Activated CD8-positive, alpha-beta memory T cell treated with anti-CD3 and anti-CD28 coated beads for 1 hour (primary cell): ENCODE measurements at places on chromosomes 4 and X.

- DNase-seq: no peak
These were observed 1.3 kb downstream of the GALNTL6 start for GRCh38 chr4:171814545-171814944.

- DNase-seq: no peak
These were observed 270.1 kb downstream of the QDPR start for GRCh38 chr4:17241835-17242234.

GRCh38 chr4:138999666-139000065, 15.9 kb upstream of the NOCT start:
- no peak for DNase-seq

- DNase-seq: no peak
These were observed 211.4 kb downstream of the GASK1B start for GRCh38 chr4:157961229-157961990.

- DNase-seq: no peak
These were observed 230.7 kb upstream of the STK26 start for GRCh38 chrX:131792356-131792749.

DNA sequence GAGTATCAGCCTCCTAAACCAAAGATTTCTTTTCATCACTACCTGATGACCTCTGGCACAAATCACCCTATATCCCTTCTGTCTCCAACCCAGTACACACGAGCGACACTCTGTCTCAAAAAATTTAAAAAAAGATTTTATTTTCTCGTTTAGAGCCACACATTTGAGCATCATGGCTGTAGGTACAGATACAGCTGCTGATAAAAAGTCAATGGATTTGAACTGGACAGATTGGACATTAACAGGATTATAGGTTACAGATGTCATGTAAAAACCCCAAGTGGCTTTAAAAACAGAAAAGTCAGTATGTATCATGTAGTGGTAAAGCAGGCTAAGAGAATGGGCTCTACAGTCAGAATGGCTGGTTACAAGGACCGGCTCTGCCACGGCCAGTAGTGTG, 171.1 kb downstream of the SCFD2 start:
- no peak for DNase-seq

- no peak for DNase-seq
These were observed 9.9 kb upstream of the GK start for GRCh38 chrX:30643313-30643821.

DNA sequence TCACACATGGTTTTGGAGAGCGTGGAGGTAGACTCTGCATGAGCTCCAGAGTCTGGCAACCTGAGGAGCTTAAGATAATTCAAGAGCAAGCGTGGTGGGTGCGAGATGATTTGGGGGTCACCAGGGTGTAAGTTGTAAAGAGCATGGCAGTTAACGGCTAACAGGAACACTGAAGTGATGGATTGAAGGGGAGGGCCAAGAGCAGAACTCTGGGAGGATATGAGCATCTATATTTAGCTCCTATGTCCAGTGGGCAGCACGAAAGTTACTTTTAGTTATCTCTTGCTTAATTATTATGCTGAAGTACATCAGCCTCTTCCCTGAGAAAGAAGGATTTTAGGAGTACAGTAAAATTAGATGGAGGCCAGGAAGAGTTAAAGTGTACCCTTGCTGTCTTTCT, 231.9 kb upstream of the HAND2 start:
- DNase-seq: no peak

GRCh38 chrX:31606771-31607170, 534.9 kb upstream of the FTHL17 start:
- DNase-seq: no peak

DNA sequence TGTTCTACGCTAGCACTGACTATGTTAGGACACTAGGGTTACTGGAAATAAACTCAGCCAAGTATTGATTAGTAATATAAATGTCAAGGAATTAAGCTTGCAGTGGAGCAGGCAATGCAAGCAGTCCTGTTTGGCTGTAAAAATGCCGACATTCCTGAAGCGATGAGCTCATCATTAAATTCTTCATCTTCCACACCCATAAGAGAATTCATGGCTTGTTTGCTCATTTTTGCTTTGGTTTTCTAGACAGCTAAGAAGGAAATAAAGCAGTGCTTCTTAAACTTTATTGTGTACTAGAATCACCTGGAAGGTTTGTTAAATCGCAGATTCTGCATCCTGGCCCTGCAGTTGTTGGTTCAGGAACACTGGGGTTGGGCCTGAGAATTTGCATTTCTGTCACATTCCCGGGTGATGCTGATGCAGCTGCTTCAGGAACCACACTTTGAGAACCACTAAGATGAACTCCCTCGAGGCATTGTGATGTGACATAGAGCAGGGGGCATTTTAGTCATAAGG, 17.8 kb downstream of the ANXA3 start:
- no peak for DNase-seq

DNA sequence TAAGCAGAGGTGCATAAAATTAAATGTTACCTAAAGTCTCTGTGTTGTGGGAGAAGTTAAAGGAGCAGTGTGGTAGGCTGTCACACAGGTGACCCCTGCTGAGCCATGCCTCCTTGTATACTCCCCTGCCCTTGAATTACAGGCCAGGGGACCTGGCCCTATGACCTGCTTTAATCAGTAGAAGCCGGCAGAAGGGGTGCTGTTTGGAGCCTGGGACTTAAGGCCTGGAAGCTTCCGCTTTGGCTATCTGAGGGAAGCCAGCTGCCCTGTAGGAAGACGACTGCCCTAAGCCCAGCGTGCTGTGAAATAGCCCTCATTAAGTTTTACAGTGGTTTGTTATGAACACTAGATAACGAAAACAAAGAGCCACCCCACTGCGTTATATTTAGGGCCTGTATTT, 34.1 kb downstream of the SPINK2 start:
- DNase-seq: no peak

- no peak for DNase-seq
These were observed 554.5 kb downstream of the STIM2 start for GRCh38 chr4:27414887-27415731.

- DNase-seq: no peak
These were observed 20.8 kb downstream of the GAK start for GRCh38 chr4:911221-911751.

DNA sequence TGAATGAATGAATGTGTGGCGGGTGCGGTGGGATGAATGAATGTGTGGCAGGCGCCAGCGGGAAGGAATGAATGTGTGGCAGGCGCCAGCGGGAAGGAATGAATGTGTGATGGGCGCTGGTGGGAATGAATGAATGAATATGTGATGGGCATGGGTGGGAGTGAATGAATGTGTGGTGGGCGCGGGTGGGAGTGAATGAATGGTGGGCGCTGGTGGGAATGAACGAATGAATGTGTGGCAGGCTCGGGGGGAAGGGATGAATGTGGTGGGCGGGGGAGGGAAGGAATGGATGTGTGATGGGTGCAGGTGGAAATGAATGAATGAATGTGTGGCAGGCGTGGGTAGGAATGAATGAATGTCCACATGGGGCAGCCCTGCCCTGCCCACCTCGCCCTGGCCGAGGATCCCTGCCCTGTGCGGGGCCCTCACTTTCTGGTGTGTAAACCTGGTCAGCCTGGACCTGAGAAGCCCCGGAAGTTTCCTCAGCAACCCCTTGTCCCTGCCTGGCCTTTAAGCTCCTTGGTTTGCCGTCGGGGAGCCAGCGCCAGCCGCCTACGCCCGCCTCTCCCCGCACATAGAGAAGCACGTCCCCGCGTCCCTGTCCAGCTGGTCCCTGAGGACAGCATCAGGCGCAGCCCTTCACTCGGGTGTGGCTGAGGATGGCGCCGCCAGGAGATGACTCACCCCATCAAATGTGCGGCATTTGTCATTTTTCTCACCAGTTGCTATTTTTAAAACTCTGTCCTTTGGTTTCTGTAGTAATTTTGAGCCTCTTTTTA, 112.8 kb upstream of the LRPAP1 start:
- no peak for DNase-seq

- no peak for DNase-seq
These were observed 174.7 kb downstream of the DACH2 start for GRCh38 chrX:86322913-86323312.

GRCh38 chr4:88185906-88186305, 27.5 kb upstream of the ABCG2 start:
- no peak for DNase-seq

- no peak for DNase-seq
These were observed 43.5 kb downstream of the LHFPL1 start for GRCh38 chrX:112636288-112636687.
